Cerebellar nuclear complex (tissue), 1 donor: ENCODE measurements at places on chromosomes 5 and 9.
A peak's percentile ranks its signal among the peaks of the same experiment; 100 is the strongest.

GRCh38 chr5:56501781-56502557 is 268.8 kb upstream of the ANKRD55 start:
- no peak for DNase-seq

- no peak for DNase-seq
Observed at GRCh38 chr5:74957906-74958305, 91.7 kb upstream of the FAM169A start.

GRCh38 chr5:76134003-76134402 is 50.8 kb downstream of the SV2C start:
- DNase-seq = no peak

DNA sequence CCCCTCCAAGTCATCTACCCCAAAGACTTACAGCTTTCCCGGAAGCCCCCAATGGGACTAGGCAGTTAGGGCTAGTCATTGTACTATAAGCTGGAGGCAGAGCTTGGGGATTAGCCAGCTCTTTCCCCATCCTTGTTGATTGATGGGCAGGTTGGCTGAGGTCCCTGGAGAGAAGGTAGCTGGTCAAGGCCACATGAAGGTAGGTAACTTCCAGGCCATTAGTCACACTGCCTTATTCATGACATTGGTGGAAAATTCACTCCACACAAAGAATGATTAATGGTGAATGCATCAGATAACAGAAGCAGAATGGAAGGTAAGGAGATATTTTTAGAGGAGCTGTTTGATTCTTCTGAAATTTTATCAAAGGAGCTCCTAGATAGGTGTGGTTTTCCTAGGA is 49.5 kb upstream of the TGFBR1 start:
- no peak for DNase-seq

GRCh38 chr9:25260046-25260445 is 418.2 kb downstream of the TUSC1 start:
- DNase-seq = no peak

- peak; percentile 83 for DNase-seq
Observed at GRCh38 chr5:19987612-19988361, at the start of gene CDH18. Gene CDH18, minus strand, starts transcription at chr5:19988200. Its CDS starts 149,214 bp downstream, at chr5:19838986.

GRCh38 chr5:97075649-97076048 is 66.8 kb downstream of the LIX1 start:
- no peak for DNase-seq

GRCh38 chr9:104494808-104495207 is 9.3 kb upstream of the OR13F1 start:
- no peak for DNase-seq

DNA sequence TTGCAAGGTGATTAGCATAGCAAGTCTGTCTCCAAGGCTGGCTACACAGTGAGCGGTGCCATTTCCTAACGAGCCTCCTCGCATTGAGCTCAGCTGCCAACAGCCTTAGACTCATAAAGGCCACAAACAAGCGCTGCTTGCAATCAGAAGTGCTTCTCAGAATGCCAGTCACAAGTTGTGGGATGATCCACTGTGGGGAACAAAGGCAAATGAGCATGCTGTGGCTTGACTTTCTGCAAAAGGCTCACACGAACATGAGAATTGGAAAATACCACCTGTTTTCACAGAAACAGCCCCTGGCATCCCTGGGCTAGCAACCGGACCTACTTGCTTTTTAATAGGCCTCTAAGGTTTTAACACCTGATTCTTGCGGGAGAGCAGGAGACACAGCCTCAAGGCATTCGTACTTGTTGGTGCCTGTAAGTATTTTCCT is 215.5 kb downstream of the FANCC start:
- no peak for DNase-seq

DNA sequence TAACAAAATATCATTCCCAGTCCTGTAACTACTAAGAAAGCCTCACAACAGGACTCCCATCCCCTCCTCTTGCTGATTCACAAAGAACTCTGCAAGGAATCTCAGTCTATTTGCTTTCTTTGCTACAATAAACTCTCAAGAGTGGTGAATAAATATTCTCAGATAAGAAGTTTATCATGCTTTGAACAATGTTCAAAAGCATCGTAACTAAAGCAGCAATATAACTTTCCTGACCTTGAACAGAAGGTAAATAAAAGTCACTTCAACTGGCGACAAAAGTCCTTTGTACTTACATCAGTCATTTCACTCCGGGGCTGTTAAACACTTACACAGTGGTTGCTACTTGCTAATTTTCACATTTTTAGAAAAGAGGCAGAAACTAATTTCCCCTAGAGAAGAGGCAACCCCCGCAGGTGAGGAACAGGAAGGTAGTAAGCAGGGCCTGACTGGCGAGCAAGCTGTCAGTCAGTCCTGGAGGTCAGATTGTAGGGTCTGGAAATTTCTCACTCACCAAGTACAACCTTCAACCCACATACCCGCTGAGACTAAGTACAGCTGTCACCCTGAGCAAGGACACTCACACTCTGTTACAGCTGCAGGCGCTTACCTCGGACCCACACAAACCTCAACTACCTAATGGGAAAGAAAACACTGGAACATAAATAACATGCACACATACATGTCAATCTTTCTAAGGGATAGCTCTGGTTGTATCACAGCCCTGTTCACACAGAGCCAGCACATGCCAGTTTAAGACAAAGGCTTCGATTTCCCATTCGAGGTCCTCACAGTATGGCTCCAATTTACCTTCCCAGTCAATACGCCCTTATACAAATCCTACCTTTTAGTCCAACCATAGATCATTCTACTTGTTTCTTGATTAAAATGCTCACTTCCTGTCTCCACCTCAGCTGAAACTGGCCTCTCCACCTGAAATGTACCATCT is 104.6 kb upstream of the RETREG1 start:
- DNase-seq = no peak
